ENCODE measurements at places on chromosomes 11 and 22.

- no peak for DNase-seq
Measured at GRCh38 chr22:27719535-27720227, 81.9 kb downstream of the MN1 start.

GRCh38 chr11:4134806-4135205 is 40.2 kb downstream of the RRM1 start:
- DNase-seq = no peak

DNA sequence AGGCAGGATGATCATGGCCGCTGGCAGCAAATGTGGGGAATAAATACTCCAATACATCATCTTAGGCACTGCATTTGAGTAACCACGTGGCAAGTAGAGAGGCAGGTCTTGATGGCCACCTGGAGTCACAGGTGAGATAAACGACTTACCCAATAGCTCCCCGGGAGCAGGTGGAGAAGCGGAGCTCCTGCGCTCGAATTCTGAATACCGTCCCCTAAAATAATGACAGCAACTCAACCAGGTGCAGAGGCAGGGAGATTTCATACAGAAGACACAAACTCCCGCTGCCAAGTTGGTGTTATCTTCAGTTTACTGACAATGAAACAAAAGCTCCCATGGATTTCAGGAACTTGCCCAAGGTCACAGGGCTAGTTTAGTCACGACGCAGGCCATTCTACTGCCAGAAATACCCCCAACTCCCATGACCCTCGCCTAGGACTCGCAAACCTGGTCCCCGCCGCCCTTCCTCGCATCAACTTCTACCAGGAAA is 437 bp downstream of the SLC43A3 start:
- no peak for DNase-seq

DNA sequence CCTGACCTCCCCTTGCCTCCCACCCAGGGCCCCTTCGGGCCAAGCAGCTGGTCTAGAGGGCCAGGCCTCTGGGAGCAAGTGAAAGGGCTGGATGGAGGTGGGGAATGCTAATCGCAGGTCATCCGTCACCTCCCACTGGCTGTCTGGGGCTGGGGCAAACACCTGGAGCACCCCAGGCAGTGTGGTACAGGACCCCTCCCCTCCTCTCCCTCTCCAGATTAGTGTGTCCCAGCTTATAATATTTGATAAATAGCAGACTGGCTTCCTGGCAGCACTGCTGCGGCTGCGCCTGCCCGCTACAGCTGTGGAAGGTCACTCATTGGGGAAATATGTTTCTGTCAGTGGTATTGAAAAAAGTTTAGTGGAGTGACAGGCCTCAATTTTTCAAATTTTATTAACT is 90.7 kb upstream of the PHOX2A start:
- no peak for DNase-seq

DNA sequence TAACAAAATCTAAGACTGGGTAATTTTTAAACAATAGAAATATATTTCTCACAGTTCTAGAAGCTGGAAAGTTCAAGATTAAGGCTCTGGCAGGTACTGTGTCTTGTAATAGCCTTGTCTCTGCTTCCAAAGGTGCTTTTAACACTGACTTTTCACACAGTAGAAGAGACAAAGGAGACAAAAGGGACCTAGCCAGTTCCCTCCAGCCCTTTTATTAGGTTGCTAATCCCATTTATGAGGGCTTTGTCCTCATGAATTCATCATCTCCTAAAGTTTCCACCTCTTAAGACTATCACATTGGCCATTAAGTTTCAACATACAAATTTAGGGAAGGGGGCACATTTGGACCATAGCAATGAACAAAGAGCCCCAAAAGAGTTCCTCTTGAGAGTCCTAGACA is 40.7 kb downstream of the FAM181B start:
- no peak for DNase-seq

- DNase-seq = no peak
Measured at GRCh38 chr22:49239264-49240015, 588.2 kb downstream of the BRD1 start.

- DNase-seq = no peak
Measured at GRCh38 chr22:29887358-29887757, 4.4 kb downstream of the MTMR3 start.

GRCh38 chr11:131978351-131978750 is 607.9 kb downstream of the NTM start:
- DNase-seq = no peak

- no peak for DNase-seq
Measured at GRCh38 chr11:73145986-73146575, 4.0 kb upstream of the FCHSD2 start.

DNA sequence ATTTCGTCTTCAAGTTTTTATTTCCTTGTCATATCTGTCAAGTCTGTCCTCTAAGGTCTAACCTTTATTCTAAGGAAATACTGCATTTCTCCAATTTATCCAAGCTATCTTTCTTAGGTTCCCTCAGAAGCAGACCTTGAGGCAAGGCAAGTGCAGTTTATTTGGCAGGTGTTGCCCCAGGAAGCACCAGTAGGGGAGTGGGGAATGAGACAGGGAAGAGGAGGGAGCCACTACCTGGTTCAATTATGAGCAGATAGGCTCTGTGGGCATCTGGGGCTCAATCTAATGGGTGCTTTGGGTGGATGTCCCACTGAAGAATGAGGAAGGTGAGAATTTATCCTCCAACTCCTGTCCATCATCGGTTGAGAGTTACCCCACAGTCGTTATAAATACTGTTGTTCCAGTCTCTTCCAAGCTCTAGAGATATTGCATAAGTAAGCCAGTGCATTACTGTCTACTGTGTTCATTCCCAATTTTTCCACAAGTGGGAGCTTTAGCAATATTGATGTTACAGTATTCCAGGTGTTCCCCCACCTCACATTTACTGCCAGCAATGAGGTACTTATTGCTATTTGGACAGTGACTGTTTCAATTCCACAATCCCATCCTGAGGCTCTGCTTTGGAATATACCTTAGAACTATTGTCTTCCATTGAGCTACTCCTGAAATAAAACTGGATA is 154.9 kb upstream of the CEP126 start:
- no peak for DNase-seq

DNA sequence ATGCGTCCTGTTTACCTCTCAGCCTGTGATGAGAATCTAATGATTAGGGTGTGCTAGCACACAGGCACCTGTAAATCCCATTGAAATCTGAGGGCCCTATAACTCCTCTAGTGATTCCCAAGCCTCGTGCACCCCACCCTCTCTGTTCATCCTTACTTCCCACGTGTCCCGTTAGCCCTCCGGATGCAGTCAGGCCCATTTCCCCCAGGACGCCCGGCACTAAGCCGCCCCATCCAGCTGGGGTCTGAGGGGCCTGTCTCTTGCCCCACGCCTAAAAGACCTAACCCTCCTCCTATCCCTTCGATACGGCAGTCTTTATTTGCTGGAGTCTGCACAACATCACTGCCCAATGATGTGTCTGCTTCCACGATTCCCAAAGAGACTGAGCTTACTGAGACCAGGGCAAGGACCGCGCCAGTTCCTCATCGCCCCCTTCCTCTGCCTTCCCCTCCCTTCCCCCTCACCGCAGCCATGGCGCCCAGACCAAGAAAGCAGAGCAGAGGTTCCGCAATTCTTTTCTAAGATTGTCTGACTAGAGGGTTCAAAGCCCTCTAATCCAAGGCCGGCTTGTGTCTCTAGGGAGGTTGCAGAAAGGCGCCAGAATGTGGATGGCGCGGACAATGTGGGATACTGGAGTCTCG is 1.1 kb upstream of the FADS2 start:
- DNase-seq = no peak

DNA sequence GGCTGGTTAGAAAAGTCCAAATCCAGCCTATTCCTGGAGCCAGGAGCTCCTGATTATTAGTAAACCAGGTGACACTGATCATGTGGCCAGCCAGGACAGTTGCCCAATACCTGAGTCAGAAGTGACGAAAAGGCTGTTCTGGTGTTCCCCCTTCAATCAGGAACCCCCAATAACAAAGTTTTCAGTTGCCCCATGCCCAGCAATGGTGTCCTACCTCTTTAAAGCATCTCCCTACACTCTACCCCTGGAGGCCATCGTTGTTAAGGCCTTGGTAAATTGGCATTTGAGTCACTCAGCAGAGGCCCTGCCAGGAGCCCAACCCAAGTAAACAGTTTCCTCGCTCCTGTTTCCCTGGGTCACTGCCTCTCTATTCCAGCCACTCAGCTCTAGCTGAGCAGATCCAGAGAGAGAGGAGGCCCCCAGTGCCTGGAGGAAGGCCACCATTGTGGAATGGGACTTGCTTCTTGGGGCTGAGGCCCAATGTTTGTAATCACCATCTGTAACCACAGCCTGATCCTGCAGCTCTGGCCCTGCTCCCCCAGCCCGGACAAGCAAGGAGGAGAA is 25.0 kb downstream of the ARHGAP1 start:
- DNase-seq = peak; percentile 59

GRCh38 chr22:24324137-24324536 is 53.5 kb downstream of the SPECC1L start:
- no peak for DNase-seq

DNA sequence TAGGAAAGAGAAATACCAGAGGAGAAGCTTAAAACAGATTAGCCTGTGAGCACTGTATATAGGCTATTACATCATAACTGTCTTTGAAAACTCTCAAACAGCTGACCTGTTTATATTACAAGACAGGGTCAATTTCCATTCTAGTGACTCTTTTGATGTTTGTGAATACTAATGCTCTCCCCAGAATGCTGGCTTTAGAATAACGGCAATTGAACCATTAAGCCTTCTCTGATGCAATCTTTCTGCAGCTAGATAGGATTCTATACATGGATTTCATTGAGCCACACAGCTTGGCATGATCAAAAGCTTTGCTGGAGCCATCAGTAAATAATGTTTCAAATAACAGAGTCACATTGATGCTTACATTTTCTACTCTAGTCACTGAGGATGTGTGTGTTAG is 122.7 kb upstream of the FAT3 start:
- DNase-seq = no peak

- no peak for DNase-seq
Measured at GRCh38 chr11:116916052-116916451, 78.6 kb upstream of the APOA1 start.

- DNase-seq = no peak
Measured at GRCh38 chr11:7436146-7436545, 49.2 kb upstream of the OLFML1 start.

DNA sequence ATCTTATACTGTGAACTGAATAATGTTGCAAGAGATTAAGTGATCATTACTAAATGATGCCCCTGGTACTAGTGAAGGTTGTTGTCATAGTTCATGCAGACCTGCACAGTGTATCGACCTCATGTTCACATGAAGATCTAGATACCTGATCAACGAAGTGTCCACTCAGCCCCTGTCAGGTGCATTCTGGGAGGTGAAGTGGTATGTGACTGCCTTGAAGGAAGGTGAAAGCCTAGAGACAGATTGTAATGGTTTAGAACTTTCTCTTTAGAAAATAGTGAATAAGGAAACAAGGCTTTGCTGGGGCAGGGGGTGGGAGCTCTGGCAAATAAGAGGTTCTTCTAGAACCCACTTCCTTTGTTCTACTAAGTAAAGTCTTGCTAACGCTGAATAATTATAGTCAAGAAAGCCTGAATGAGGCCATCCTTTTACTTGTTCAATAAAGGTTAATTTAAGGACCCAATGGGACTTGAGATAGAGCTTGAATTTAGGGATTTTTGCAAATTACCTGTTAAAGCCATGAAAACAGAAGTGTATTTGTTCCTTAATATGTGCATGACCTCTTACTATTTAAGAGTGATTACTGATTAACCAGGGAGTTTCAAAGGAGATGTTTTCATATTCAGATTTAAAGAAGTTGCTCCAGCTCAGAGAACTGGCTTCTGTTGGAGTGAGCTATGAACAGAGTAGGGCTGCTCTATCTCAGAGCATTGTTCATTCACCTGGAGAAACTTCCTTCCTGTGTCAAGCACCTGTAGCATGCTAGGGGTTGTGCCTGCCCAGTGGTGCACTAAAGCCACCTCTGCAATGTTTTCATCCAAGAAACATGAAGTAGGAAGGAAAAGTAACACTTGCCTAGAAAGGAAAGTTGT is 45.3 kb downstream of the C22orf31 start:
- DNase-seq = no peak

GRCh38 chr11:16917941-16918340 is 96.3 kb downstream of the PLEKHA7 start:
- DNase-seq = no peak

DNA sequence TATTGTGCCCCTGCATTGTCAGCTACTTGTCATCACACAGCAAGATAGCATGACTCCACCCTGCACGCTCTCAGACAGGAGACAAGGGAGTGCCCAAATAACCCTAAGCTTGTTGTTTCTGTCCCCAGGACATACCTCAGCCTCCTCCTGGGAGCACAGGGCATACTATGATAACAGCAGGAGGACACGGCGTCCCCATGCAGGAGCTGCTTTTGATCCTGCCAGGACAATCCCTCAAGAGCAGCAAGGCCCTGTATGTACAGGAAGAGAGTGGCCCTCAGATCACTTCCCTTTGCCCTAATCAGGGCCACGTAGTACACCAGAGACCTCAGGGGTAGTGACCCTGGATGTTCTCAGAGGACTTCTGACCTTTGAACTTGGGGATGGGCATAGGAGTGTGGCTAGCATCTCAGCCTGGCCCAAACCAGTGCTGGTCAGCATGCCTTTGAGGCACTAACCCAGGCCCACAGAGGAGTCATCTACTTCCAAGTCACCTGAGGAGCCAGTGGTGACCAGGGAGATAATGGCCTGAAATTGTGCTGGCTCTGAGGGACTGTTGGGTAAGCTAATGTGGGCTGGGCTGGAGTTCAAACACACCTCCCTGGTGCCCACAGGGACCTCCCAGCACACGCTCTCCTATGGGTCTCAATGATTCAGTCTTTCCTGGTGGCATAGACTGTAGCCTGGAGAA is 9.2 kb downstream of the APOA4 start:
- DNase-seq = no peak

DNA sequence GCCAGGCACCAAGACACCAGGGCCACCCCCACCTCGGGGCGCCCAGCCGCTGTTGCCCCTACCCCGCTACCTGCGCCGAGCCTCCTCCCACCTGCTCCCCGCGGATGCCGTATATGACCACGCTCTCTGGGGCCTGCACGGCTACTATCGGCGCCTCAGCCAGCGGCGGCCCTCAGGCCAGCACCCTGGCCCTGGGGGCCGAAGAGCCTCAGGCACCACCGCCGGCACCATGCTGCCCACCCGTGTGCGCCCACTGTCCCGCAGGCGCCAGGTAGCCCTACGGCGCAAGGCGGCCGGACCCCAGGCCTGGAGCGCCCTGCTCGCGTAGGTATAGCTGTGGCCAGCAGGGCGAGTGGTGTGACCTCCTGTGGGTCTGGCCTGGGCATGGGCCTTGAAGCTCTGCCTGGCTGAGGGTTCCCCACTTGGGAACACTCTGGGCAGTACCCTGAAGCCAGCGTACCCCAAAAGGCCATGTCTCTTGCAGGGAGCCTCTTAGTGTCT is 14.8 kb upstream of the MDK start:
- no peak for DNase-seq

- no peak for DNase-seq
Measured at GRCh38 chr11:73040046-73040445, 102.1 kb downstream of the FCHSD2 start.

Data from hepatocyte (in vitro differentiated cells).